ENCODE measurements at places on chromosomes 2 and 18.

GRCh38 chr2:202410092-202410491 is 34.0 kb downstream of the BMPR2 start:
- DNase-seq, result no peak

GRCh38 chr2:104849618-104850141 is 4.2 kb upstream of the POU3F3 start:
- DNase-seq, result no peak

DNA sequence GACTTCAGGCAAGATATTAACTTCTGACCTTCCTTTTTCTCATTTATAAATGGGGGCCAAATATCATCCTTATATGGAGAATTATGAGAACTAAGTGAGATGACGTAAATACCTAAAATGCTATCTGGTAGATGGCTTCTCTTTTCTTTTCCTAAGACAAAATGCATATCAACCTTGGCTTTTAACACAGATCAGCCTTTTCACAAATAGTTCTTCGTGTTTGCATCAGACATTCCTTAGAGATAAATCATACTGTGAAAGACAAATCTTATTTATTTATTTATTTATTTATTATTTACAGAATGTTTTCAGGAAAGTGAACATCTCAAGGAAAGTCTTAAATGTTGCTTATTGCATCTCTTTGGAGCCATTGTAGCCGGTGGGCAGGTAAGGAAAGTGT is 62.8 kb downstream of the NBEAL1 start:
- no peak for DNase-seq

DNA sequence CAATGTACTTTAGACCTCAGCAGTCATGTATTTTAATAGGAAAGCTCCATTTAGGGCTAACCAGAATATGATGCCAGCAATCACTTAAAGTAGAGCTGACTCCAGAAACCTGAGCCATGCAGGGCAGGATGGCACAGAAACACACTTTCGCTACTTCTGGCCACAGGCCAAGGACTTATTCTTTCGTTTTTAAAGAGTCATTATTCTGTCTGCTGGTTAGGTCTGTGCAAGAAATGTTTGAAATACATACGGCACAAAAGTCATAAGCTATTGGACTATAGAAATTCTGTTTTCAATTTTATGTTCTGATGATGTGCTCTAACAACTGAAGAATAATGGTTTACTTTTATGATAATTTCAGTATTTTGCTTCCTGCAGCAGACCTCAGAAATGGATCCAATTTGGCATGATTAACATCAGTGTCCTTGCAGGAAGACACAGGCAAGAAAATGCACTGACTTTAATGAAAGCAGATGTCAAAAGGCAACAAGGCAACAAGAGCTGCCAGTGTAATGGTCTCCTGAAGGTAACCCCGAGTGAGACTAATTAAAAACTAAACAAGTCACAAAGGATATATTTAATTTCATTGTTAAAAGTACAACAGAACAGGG is 114.4 kb upstream of the CHRNA1 start:
- DNase-seq, result no peak

- no peak for DNase-seq
Observed at GRCh38 chr2:46202453-46202852, 94.8 kb upstream of the EPAS1 start.

DNA sequence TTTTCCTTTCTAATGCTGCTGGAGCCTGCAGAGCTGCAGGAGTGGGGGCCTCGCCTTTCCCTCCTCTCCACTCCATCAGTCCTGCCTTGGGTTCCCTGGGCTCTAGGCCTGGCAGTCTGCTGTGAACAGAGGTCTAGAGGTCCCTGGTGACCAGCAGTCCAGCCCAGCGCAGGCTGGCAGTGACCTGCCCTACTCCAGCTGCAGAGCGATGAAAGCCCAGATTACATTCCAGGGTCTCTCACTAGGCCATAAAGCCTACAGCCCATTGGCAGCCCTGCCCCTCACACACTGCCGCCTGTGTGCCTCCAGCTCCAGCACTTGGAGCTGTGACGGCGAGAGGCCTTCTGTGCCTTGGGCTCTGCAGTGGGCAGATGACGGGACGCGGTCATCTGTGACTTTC is 14.8 kb upstream of the MAL start:
- no peak for DNase-seq

DNA sequence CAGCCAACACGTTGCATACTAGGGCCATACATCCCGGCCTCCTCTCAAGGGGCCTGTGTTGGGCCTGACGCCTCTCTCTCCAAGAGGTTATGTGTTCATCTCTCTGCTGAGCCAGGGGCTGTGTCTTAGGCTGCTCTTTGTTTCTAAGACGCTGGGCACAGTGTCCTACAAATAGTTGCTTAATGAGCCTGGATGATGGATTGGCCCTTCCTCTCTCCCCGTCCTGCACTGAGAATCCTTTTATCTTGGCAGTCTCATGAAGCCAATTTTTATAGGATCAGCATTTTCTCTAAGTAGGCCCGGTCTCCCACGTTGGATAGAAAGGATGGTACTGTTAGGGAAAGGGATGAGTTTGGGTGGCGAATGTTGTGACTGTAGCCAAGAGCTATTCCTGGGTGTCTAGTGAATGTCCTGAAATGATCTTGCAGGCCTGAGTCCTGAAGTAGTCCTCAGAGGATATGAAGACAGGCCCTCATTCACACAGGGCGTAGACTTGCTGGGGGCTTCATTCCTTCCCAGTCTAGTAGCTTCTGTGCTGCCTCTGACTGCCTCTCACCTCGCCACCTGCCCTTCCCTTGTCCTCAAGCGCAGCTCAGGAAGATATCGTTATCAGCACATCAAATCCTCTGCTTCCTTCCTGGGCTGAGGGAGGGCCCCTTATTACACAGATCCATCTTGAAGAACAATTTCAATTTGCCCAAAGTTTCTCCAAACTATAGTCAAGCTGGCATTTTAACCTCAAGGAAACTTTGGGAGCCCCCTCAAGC is 8.8 kb downstream of the LBH start:
- no peak for DNase-seq

DNA sequence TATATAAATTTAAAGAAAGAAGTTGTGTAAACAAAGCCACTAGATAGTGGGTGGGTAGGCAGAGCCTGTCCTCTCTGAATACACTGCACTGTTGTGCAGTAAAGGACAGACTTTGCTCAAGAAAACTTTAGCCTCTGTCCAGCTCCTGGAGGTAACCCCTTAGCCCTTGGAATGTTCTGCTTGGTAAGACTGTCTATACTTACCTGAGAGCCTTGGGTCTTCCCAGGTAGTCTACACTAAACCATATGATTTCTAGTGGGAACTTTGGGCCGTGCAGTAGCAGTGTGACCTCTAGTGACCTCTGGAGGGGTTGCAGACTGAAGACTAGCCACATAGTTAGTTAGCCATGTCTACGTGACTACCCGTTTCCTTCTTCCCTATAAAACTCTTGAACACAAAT is 678.3 kb upstream of the NRXN1 start:
- DNase-seq, result no peak

DNA sequence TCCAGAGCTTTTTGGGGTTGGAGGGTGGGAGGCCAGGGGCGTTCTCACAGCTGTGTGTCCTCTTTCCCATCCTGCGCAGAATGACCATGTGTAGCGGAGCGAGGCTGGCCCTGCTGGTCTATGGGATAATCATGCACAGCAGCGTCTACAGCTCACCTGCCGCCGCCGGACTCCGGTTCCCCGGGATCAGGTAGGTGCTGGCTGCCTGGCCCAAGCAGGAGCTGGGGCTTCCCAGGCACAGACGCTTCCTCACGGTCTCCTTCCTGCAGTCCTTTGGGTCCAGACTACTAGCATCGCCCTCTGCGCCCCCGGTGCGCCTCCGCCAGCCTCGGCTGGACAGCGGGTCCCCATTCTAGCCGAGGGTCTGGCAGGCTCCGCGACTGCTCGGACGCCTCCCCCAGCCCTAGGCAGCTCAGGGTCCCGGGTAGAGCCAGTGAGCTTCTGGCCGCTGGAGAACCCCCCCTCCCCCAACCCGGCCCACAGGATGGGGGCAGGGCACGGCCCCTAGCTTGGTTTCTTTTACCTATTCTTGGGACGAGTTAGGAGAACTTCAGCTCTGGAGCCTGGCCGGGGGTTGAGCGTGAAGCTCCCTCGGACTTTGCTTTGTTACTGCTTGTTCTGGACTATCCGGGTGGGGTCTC is 756 bp downstream of the ADCYAP1 start:
- DNase-seq, result no peak

DNA sequence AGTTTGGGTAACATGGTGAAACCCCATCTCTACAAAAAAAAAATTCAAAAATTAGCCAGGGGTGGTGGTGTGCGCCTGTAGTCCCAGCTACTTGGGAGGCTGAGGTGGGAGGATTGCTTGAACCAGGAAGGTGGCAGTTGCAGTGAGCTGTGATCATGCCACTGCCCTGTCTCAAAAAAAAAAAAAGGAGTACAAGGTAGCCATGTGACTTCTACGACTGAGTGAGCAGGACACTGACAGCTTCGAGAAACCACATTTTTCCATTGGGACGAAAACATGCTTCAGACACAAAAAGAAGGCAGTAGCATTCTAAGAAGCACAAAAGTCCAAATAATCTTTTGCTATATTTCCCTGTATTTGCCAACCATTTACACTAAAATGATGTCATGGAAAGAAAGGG is 19.7 kb upstream of the IKZF2 start:
- no peak for DNase-seq

DNA sequence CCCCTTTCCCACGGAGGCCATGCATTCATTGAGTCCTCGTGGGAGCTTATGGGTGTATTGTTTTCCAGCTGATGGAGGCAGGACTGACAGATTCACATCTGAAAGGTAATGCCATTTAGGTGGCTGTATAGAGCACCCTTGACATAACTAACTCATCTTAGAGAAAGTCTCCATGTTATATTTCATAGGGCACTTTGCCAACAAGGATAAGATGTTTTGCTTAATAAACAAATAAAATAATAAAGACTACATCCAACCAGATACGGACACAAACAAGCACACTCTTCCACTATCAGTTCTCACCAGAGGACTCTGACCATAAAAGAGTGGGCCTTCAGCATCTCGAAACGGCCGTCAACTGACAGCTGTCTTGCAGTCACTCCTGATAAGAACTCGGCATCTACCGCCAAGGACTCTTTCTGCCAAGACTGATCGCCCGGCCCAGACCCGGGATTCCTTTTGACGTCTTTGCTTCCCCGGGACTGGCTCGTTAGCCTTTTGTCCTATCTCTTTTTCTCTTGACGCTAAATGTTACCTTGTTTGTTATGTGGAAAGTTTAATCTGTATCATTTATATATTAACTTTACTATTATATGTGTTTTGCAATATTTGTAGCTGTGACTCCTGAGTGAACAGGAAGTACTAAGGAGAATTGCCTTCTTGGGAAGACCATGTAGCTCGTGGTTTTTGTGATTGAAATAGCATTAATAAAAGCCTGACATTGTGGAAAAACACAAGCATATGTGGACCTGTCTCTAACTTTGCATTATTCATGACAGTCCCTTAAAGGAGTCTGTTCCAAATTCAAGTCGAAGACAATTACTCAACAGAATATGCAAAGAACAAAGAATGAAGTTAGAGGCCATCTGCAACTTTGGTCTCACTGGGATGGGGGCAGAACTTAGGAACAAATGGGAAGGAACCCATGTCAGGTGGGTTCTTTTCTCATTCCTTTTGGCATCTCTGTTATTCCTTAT is 195.1 kb downstream of the LPIN1 start:
- DNase-seq, result no peak

DNA sequence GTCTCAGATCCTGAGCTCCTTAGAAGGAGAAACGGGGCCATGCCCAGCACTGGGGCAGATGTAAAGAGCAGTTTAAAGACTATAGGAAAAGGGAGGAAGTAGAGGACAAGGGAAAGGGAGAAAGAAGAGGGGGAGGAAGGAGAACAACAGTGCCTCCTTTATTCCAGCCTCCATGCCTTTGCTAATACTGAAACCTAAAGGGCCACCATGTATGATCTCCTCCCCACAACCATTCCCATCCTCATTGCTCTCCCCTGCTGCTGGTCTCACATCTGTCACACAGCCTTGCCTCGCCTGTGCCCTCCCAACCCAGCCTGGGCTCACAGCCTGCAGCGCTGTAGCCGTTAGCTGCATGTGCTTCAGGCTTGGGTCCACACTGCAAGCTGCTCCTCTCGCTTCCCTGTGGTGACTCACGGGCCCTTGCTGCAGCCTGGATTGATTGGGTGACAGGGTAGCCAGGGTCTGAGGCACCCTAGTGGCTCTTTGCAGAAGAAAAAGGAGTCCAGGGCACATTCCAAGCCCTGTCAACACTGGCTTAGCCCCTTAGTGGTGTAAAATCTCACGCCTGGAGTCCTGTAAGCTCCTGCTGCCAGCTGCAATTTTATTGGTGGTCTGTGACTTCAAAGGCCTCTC is 281.9 kb downstream of the SRBD1 start:
- no peak for DNase-seq

GRCh38 chr2:66185497-66186054 is 249.3 kb upstream of the MEIS1 start:
- no peak for DNase-seq

DNA sequence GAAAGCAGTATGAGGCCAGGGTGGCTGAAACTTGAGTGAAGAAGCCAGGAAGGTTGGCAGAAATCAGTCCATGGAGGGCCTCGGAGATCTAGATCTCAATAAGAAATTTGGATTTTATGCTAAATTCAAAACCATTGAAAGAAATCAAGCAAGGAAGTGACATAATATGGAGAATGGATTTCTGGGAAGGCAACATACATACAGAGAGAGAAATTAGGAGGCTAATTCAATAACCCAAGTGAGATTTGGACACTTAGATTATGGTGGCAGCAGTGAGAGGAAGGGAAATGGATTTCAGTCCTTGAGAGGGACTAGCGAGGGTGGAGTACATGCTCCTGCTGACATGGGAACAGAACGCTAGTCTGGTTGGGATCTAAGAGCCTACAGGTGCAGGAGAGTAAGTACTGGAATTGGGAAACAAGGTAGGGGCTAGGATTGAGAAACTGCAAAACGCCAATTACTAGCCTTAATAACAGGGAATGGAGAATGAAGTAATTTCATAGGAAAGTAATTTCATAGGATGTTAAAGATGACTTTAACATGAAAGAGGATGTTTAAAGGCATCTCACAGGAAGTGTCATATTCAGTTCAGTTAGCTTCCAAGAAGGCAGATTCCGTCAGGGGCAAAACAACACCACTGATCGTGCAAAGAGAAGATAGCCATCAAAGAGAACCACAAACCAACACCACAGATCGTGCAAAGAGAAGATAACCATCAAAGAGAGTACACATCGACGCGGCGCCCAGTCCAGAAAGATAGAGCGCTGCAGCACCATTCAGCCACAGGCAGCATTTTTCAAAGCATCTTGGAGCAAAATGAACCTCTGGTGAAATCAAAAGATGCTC is 27.2 kb downstream of the CDKL4 start:
- DNase-seq, result peak; percentile 30

- DNase-seq, result no peak
Observed at GRCh38 chr18:22883179-22883578, 49.9 kb upstream of the RBBP8 start.

DNA sequence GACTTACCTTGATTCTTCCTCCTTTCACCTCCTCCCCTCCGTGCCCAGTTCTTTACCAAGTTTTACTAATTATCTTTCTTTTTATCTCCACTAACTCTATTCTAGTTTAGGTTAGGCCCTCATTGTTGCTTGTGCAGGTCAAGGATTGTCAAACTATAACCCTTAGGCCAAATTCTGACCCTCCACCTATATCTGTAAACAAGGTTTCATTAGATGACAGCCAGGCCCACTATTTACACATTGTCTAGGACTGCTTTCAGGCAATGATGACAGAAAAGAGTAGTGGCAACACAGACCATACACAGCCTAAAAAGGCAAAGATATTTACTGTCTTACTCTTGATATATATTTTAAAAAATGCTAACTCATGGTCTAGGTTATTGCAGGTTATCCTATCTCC is 212.0 kb downstream of the RAD51AP2 start:
- DNase-seq, result no peak
